ENCODE measurements at places on chromosomes 13 and 19.

DNA sequence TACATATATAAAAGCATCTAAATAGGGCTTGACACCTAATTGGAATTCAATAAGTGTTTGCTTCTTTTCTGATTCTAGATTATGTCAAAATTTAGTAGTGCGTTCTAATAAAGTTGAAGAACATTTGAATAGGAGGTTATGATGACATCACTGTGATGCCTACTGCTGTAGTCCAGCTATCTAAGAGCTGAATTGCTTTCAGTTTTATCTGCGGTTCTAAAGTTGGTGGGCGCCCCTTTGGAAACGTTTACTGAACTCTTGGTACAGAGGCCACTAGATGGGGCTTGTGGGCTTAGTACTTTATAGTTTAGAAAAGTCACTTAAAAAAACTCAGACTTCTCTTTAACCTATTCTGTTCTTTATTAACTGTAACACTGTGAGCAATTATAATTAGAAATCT lies 776.9 kb downstream of the GPC5 start:
- peak; percentile 69 for DNase-seq

GRCh38 chr13:74264333-74264732 lies 130.1 kb upstream of the KLF12 start:
- DNase-seq = no peak

- peak; percentile 25 for DNase-seq
Observed at GRCh38 chr19:29630655-29631054, 24.6 kb downstream of the POP4 start.

GRCh38 chr19:48444129-48444935 lies 1.5 kb upstream of the GRWD1 start:
- no peak for DNase-seq

DNA sequence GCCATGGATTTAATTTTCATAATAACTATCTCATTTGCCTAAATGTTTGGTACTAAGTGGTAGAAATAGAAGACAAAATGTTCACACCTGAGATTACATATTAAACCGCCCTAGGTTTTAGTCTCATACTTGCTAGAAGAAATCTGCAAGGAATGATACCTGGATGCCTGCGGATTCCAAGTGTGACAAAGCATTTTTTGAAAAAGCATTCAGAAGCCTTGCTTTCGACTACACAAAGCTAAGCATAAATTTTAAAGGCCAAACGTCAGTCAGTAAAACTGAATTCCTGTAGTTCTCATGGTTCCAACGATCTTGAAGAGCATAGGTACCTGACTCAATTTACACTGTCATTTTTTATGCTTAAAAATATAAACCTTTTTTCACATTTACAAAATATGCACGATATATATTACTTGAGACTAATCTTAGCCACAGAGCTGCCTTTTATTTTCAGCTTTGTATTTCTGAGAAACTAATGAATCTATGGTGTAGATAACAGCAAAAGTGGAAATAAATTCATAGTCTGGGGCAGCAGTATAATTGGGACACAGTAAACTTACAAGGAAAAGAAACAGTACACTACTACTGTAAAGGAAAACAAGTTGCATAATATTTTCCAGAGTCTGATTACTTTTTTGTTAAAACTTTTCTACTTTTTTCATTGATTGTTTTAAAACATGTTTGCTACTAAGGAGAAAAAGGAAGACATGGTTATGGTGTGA lies 1.2 kb upstream of the LRRC63 start:
- no peak for DNase-seq

- no peak for DNase-seq
Observed at GRCh38 chr13:33367926-33368325, 82.4 kb upstream of the STARD13 start.

DNA sequence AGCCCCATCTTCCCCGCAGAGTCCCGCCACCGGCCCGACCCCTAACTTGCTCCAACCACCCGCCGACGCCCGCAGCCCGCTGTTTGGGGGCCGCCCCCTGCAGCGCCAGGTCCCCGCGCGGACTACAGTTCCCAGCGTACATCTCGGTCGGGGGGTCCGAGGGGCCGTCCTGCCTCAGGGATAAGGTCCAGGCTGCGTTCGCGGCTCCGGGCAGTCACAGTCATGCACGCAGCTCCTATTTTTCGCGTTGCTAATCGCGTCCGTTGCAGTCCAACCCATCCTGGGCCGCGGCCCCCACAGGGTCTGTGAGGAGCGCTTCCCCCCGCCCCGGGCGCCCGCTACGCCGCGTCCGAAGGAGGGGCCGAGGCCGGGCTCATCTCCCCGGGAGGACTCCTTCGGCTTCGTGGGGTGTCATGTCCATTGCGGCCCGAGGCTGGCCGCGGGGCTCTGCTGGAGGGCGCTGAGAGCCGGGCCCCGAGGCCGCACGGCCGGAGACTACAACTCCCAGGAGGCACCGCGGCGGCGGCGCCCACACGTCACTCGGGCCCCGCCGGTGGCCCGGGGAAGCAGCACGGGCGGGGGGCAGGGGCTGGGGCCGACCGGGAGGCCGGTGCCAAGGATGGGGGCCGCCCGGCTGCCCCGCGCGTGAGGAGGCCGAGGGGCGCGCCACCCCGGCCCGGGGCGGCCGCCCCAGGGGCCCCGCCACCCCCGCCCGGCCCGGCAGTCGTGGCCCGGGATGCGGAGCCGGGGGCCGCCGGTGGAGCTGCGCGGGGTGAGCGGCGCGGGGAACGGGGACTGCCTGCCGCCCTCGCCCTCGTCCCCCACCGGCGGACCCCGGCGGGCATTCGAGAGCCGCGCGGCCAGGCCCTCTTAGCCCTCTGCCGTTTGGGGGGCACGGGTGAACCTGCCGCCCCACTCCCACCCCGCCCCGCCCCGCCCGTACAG lies at the start of gene MAP3K10:
MAP3K10 (plus strand) TSS at position 536 of the 945 bp plus-strand sequence. CDS start 606 bp downstream, outside the sequence.
- peak; percentile 72 for DNase-seq

- DNase-seq = no peak
Observed at GRCh38 chr19:8392017-8392591, 1.9 kb downstream of the RAB11B start.

DNA sequence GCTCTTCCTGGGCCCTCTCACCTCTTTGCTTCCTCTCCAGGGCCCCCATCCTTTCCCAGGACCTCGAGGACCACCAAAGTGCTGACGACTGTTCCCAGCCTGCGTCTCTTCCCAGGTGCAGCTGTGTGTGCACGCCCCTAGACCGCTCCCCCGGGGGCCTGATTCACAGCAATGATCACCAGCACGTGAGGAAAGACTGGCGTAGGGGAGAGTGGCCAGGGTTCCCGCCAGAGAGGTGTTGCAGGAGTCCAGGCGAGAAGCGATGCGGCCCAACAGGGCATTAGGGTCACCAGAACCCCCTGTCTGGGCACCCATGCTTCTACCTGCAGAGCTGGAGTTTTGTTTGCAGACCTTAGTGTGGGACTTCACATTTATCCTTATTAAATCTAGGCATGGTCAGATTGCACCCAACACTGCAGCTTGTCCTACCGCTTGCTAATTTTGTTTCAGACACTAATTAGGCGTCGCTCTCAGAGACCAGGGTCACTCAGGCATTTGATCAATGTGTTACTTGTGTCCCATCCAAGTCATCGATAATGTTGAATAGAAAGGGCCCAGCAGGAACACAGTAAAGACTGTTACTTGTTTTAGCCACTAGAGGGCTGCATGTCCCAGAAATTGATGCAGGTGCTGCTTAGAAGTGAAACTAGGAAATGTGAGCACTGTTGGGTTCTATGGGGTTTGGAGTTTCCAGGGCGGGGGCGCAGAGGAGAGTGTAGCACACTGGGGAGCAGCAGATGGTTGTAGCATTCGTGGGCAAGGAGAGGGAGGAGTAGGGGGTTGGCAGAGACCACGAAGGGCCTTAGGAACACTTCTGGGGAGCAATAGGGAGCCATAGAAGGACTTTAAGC lies 53.2 kb downstream of the CDADC1 start:
- peak; percentile 77 for DNase-seq

DNA sequence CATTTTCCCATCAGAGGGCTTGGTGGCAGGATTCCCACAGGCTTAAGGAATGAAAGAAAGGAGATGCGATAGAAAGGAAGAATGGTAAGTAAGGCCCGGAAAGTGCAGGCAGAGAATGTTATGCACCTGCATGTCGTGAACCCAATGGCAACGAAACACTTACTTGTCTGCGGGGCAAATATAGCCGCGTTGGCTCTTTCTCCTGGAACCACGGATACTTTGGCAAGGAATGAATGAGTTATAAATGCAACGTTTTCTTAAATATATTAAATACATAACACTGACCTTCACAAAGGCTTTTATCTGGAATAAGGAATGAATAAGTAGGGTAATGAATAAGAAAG lies 192.1 kb downstream of the KATNAL1 start:
- DNase-seq = no peak

DNA sequence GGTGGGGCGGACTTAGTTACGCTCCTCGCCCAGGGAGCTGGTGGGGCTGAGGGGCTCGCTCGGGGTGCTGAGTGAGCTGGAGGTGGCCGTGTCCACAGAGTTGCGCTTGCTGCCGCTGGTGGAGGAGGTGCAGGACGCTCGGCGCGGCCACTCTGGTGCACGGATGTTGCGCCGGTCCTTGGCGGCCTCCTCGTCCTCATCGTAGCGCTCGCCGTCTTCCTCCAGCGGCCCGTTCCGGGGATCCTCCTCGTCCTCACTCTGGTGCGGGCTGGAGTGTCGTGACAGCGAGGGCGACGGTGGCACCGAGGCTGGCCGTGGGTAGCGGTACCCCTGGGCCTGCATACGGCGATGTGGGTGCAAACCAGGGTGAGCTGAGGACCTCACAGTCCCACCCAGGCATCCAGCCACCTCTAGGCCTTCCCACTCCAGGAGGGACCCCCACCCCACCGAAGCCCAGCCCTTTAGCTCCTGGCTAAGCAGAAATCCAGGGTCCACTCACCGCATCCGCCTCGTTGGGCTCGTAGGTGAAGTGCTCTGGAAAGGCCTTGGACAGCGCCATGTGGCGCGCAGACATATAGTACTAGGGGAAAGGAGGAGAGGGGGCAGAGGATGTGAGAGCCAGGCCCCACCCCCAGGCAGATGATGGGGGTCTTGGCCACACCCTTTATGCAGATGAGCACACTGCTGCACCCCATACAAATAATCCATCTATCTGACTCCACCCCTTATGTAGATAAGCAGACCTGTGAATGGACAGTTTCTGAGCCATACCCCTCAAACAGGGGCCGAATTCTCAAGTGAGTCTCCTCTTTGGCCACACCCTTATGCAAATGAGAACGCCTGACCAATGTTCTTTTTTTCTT lies 4.4 kb downstream of the FTL start:
- DNase-seq = no peak

DNA sequence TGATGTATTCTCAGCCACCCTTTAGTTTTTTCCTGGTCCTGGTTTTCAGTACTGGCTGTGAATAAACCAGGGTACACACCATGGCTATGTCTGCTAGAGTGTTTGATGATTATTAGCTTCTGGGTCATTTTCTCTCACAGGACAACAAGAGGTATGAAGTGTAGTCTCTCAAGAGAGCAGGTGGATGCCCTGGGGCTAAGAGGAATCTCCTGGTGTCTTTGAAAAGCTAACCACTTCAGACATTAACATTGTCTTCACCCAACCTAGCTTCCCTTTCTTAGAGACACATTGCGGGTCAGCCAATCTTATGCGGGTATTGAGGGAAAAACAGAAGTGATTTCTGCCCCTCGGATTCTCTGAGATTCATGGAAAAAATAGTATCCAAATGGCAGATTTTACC lies 1.6 kb downstream of the ZNF730 start:
- DNase-seq = no peak

GRCh38 chr19:17418710-17419109 lies 1.1 kb upstream of the MVB12A start:
- no peak for DNase-seq

GRCh38 chr19:7792281-7792680 lies 29.2 kb downstream of the CLEC4M start:
- no peak for DNase-seq

- no peak for DNase-seq
Observed at GRCh38 chr13:38821770-38822551, 135.1 kb downstream of the FREM2 start.

DNA sequence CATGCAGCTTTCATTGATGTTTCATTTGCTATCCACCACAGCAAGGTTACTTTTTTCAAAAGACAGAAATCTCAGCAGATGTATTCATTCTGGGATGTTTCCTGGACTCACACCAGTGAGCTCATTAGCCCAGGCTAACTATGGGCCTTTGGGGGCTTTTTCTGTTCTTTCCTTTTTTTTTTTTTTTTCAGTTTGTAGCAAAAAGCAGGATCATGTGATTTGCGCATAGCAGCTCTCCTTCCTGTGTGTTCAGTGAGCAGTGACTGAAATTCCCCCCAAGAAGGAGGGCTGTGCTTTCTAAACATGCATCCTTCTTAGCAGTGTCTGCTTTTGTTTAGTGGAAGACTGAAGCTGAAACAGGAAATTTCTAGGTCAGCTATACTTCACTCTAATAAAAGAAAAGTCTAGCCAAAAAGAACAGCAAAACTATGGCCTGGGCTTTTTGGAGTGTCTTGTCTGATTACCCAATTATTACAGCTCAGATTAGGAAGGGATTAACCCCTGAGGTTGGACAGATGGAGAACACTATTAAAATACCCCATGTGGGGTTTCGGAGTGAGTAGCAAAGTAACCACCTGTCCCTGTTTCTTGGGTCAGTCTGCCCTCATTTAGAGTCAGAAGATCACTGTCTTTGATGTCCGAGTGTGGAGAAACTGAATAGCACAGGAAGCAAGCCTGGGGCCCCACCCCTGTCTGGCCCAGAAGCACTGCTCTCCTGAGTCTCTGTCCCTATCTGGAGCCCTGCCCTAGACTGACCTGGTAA lies 8.9 kb upstream of the AMER2 start:
- DNase-seq = no peak

GRCh38 chr19:5313307-5313706 lies 27.3 kb downstream of the PTPRS start:
- DNase-seq = no peak

GRCh38 chr13:28750187-28751045 lies 31.6 kb upstream of the SLC46A3 start:
- no peak for DNase-seq

- no peak for DNase-seq
Observed at GRCh38 chr19:17725422-17726078, 6.3 kb downstream of the MAP1S start.

DNA sequence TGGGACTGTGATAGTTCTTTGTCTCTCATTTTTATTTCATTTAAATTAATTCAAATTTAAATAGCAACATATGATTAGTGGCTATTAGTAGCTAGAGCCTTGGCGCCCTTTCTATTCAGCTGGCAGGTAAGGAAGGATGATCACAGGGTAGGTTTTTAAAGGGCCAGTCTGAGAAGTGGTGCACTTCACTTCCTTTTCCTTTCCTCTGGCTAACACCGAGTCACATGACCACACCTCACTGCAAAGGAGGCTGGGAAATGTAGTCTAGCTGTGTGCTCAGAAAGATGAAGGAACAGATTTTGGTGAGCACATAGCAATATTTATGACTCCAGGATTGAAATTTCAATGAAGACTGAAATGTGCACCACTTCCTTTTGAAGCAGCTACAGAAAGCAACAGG lies 128.7 kb downstream of the TSHZ3 start:
- DNase-seq = no peak

GRCh38 chr13:98129059-98129746 lies 13.7 kb upstream of the FARP1 start:
- DNase-seq = peak; percentile 38
